Activated naive CD4-positive, alpha-beta T cell treated with Interleukin-2 at 50 U/mL for 16 hours (primary cell): ENCODE measurements at places on chromosomes 13 and 19.
A peak's percentile ranks its signal among the peaks of the same experiment; 100 is the strongest.

DNA sequence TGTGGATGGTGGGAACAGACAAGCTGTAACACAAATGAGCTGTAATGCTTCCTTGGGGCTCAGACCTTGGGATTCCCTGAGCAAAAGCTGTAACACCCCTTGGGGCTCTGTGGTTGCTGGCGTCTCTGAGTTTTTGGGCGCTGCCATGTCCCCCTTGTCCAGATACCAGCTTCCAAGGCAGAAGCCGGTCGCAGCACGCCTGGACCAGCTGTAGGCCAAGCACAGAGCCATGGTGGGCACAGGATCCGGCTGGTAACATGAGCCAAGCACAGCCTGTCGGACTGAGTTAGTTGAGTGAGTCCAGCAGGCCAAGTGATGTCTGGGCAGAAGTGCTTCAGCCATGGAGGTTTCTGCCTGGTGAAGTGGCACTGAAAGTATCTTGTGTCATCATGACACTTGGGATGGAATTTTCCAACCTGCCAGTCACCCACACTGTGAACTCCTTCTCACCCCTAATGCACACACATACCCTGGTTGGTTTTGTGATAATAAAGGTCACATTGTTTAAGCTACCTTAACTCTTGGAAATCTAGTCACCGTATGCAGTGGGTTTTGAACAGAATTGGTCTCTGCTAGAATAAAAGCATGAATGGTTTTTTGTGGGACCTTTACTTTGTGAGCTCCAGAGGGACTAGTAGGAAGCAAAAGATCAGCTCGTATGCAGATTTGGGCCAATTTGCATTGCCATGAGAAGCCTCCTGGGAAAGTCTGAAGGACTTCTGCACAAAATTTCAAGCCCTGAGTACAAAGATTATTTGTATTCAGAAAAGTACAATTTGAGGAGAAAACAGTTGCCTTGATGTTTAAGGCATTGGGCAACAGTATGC, 7.0 kb upstream of the ZNF17 start:
- no peak for DNase-seq

DNA sequence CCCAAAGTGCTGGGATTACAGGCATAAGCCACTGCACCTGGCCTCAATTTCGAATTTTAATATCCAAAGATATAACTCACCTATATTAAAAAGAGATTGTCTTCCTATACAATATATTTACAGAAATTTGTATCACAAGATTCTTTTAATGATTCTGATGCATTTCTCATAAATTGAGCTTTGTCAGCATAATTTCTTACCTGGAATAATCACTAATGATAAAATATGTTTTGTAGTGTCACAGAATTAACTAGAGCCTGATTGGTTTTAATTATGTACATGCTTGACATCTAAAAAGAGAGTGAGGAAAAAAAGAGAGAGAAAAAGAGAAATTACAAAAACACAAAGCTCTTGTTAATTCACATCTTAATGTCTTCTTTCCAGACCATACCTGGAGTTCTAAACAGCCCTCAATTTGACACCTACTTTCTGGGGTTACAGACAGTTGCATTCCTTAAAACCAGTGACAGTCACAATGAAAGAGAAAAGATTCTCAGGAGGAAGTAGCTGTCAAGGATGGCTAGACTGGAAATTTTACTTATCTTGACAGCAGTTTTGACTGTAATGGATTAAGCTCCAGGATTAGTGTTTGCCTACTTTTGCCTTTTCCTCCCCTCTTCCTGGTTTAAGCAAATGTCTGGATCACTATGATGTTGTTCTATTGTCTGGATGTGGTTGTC, 214.4 kb downstream of the SPRY2 start:
- no peak for DNase-seq

- peak; percentile 27 for DNase-seq
These were observed 442 bp downstream of the REXO1 start for GRCh38 chr19:1847684-1848398.

DNA sequence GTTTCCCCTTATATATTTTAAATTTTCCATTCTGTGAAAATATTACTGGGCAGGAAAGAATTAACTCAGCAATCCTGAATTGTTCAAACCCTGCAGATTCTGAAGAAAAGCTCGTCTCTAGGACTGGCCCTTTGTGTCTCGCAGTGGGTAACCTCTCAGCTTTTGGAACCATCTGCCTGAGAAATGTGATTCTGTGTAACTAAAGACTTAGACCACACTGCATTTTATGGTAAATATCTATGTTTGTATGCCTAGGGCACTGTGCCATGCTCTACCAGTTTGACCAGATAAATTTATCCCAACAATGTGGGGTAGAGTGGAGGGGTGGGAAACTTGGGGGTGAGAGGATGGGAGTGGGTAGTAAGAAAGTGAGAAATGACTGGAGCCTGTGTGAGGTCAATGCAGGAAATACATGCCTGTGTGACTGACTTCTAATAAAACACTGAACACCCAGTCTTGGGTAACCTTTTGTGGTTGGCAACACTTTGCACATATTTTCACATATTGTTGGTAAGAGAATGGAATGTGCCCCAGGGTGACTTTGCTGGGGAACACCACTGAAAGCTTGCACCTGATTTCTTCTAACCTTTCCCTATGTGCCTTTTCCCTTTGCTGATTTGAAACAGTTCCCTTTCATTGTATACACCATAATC, 1181.9 kb downstream of the OLFM4 start:
- no peak for DNase-seq

DNA sequence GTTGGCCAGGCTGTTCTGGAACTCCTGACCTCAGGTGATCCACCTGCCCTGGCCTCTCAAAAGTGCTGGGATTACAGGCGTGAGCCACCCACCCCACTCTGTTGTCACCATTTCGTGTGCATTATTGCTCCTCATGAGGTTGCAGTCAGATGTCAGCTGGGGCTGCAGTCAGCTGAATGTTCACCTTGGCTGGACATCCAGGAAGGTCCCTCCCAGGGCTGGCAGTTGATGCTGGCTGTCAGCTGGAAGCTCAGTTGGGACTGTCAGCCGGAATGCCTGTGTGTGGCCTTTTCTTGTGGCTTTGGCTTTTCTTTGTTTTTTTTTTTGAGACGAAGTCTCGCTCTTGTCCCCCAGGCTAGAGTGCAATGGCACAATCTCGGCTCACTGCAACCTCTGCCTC, 6.6 kb downstream of the MEGF8 start:
- DNase-seq = no peak

DNA sequence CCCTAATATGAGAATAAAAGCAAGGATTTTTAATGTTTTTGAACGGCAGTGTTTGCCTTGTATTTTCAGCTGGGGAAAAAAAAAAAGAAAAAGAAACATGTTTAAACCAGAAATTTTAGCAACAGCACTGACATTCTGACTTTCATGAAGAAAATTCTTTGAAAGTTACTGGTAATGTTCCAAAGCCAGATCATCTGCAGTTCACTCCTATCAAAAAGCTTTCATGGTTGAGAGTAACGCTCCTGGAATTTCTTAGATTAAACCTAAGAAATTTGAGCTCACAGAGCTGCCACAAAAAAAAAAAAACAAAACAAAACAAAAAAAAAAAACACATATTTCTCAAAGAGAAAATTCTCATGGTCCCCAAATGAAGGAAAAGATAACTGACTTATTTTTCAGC, 1106.7 kb downstream of the EFNB2 start:
- DNase-seq = no peak

DNA sequence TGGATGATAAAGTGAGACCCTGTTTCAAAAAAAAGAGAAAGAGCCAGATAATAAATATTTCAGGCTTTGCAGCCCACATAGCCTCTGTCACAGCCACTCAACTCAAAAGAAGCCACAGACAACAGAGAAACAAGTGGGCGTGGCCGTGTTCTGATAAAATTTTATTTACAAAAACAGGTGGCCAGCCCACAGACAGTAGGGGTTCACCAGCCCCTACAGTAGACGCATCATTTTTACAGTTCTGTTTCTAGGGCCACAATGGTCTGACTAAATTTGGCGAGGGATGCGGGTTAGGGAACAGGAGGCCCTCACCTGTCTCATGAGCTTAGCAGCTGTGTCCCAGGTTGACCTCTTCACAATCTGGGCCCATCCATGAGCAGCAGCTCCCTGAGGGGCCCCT, 59.5 kb downstream of the ARHGEF18 start:
- no peak for DNase-seq

DNA sequence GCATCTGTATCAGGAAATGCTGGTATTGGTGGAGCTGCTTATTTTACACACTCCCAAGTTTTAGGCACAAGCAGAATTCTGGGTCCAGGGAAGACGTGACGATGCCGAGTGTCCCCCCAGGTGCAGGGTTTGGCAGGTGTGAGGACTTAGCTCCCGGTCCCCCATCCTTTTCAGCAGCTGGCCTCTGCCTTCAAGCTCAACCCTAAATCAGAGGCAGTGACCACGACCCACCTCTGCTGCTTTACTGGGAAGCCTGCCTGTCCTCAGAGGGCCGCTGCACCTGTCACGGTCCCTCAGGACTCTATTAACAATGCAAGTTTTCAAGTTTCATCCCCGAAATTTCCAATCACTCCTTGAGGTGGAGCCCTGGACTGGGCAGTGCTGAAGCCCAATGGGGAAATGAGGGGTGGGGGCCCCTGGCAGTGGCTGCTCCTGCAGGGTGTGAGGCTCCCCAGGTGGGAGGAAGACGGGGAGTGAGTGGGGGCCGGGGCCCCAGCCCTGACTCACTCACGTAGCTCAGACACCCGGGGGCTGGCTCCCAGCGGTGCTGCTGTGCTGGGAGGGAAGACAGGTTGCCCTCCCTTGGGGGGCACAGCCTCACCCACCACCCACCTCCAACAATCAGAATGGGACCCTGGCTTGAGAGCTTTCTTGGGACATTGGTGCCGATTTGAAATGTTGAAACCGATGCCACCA, 92.6 kb upstream of the MCF2L start:
- no peak for DNase-seq

GRCh38 chr13:89490661-89491060, 1819.5 kb downstream of the SLITRK5 start:
- no peak for DNase-seq

DNA sequence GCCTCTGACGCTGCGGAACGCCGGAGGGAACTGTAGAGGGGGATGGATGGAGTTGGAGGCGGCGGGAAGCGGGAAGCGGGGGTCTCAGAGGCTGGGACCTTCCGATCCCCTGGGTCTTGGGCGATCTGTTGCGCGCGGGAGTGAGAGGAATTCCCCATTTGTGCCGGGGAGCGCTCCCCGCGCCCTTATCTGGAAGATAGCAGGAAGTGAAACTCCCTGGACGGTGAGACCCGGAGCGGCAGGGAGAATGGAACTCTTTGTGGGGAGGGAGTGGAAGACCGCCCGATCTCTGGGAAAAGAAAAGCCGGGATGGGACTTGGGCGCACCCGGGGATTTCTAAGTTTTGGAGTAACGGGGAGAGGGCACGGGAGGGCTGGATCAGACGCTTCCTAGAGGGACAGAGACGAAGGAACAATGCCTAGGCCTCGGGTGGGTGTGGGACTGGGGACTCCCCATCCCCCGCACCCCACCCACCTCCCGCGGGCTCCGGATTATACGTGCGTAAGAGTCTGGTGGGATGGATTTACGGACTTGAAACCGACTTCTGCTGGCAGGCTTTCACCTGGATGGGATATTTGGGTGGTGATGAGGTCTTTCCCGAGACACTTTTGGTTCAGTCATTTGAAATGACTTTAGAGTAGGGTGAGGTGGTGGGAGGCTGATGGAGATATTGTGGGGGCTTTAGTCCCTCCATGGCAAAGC, 495 bp downstream of the LSR start:
- DNase-seq = no peak

DNA sequence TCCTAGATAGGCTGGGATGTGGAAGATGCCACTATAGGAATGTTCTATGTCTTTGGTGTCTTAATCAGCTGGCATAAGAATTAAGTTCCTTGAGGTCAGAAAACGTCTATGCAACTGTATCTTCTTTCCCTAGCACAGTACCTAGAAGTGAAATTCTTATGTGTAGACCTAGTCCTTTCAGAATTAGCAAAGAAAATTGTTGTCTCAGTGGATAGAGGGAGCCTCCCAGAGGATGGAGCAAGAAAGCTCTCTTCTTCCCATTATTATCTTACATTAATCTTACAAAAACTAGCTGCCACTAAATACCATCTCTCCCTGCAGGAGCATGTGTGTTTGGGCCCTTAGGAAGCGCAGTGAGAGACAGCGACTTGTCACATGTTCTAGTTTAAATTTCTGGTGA, 11.6 kb downstream of the CLDN10 start:
- no peak for DNase-seq

- no peak for DNase-seq
These were observed 73.5 kb downstream of the PEPD start for GRCh38 chr19:33448159-33448516.

DNA sequence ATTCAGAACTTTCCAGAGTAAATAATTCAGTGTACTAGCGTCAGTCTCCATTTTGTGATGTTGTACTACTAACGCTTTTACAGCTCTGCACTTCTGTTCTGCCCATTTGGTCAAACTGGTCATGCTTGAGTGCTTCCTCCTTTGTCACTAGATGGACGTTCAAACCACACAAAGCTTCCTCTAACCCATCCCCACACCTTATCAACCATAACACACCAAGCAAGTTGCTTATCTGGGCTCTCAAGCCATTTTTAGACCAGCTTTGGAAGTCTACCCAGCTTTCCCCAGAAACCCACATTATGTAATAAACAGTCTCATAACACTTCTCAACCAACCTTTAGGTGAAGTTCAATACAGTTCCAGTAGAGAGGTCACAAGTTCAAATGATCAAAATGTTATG, 2.3 kb upstream of the ZNF347 start:
- no peak for DNase-seq

DNA sequence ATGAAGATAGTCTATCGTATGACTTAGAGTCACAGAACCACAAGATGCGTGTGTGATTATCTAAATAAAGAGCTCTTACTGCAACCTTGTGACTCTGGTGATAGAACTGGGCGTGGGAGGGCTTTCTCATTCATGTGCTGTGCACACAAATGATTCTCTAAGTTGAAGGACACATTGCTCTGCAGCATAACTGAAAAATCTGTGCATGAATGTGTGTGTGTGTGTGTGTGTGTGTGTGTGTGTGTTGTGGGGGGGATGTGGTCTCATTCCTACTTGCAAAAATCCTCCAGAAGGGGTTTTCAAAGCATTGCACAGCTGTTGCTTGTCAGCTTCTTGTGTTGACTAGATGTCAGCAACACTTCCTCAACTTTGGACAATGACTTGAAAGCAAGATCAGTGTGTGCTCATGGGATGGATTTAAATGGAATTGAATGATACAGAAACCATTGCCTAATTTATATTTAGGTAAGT, 22.4 kb downstream of the LRCH1 start:
- no peak for DNase-seq

DNA sequence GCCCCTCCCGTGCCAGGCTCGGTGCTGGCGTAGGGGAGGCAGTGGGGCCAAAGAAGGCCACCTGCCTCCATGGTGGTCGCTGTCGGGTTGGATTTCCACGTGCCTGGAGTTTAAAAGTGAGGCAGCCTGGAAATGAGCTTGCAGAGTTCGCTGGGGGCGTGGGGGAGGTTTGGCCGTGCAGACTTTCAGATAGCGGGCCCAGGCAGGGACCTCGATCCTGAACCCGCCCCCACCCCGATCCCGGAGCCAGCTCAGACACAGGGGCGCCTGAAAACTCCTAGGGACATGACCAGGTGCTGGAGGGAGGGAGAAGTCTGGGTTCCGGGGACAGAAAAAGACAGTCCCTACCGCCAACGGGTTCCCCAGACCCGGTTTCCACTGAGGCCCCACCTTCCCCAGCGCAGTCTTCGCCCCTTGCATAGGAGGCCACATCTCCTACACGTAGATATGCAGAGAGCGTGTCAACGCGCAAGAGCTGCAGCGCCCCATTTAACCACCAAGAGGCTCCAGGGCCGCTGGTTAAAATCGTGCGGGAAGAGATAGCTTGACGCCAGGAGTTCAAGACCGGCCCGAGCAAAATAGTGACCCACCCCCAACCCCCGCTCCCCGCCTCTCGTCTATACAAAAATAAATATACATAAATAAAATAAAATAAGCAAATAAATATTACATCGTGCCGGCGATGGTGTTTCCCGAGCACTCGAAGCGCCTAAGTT, 8.5 kb downstream of the CCDC8 start:
- no peak for DNase-seq

GRCh38 chr13:98342953-98343352, 165.9 kb upstream of the RNF113B start:
- DNase-seq = no peak
